ENCODE measurements at places on chromosomes 6 and 20. TPM values are rescaled to one million over a fixed set of nuclear protein-coding genes. Genes with fewer than 3 reads are reported as not detected.

The PPP1R16B gene
- under 0.01 TPM for total RNA-seq

The PRPF6 gene
- total RNA-seq: 74.2 TPM

The EIF2S2 gene
- 159 TPM for total RNA-seq

The TRAM2 gene
- total RNA-seq: 58.0 TPM

The IL17A gene
- 0.12 TPM for total RNA-seq

The SPTLC3 gene
- 11.4 TPM for total RNA-seq

The UFL1 gene
- total RNA-seq: 24.2 TPM

The PSORS1C1 gene
- total RNA-seq: 0.88 TPM

The CTAGE9 gene
- not detected for total RNA-seq

The XKR7 gene
- total RNA-seq: not detected

The C20orf144 gene
- 0.24 TPM for total RNA-seq

The C6orf62 gene
- 96.1 TPM for total RNA-seq

The DOP1A gene
- 9.2 TPM for total RNA-seq

The AGER gene
- 0.98 TPM for total RNA-seq

The OXT gene
- total RNA-seq: not detected

The ARFGEF3 gene
- 0.20 TPM for total RNA-seq

The TFAP2B gene
- total RNA-seq: not detected

The LTV1 gene
- 30.5 TPM for total RNA-seq

The ADGRF1 gene
- 0.24 TPM for total RNA-seq

The MATN4 gene
- total RNA-seq: 0.10 TPM

The CALHM5 gene
- 4.1 TPM for total RNA-seq

The ABHD16B gene
- not detected for total RNA-seq

The TULP1 gene
- total RNA-seq: not detected

The IFNGR1 gene
- 55.2 TPM for total RNA-seq

The ENPP3 gene
- 1.9 TPM for total RNA-seq

The ADGRG6 gene
- 1.4 TPM for total RNA-seq

The BTNL2 gene
- total RNA-seq: not detected

The MYBL2 gene
- 53.1 TPM for total RNA-seq

The TRIM15 gene
- total RNA-seq: not detected

The RAB32 gene
- total RNA-seq: 125 TPM

The DXO gene
- 27.8 TPM for total RNA-seq

The POU5F1 gene
- 0.36 TPM for total RNA-seq

The NHLRC1 gene
- 2.1 TPM for total RNA-seq

The TREM1 gene
- 2.0 TPM for total RNA-seq

The SNX3 gene
- 359 TPM for total RNA-seq

The HCK gene
- total RNA-seq: not detected

The TXLNB gene
- 1.1 TPM for total RNA-seq

The COL9A1 gene
- not detected for total RNA-seq

The SAMD5 gene
- 0.10 TPM for total RNA-seq

The ZDHHC14 gene
- 1.6 TPM for total RNA-seq

The GNRH2 gene
- not detected for total RNA-seq

The MBOAT1 gene
- 20.5 TPM for total RNA-seq

All from RPMI7951 (cell line).